ENCODE measurements at places on chromosomes 6 and 20.

- DNase-seq, result no peak
These were observed 127.0 kb downstream of the UST start for GRCh38 chr6:148873868-148874267.

DNA sequence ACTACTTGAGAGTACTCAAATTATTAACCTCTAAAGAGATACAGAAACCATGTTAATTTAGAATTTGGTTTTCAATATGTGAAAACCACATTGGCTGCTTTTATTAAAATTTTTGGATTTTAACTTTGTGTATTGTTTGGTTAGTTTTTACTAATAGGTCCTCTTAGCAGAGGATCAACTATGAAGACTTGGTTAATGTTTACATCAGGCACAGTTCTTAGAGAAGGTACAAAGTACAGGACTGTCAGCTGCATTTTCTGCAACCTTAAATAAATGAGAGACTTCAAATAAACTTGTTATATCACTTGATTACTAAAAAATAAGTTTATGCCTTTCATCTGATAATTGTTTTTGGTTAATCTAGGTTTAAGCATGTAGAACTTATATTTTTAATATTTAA is 89.1 kb downstream of the PHF3 start:
- DNase-seq, result no peak

DNA sequence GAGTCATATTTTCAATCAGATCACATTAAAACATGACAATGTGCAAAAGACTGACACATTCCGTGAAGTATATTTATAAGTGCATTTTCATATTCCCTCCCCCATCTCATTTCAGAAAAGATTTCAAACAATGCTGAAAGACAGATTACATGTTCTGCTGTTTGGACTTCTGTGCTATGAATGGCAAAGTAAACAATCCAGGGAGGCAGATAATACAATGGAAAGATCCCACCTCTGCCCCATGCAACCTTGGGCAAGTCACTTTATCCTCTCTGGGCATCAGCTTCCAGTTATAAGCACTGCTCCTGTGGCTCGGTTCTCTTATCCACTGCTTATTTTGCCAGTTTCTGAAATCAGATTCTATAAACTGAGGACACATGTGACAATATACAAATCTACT is 110.2 kb downstream of the RCAN2 start:
- DNase-seq, result no peak

- no peak for DNase-seq
These were observed 96.6 kb downstream of the BTBD3 start for GRCh38 chr20:12014276-12014675.

DNA sequence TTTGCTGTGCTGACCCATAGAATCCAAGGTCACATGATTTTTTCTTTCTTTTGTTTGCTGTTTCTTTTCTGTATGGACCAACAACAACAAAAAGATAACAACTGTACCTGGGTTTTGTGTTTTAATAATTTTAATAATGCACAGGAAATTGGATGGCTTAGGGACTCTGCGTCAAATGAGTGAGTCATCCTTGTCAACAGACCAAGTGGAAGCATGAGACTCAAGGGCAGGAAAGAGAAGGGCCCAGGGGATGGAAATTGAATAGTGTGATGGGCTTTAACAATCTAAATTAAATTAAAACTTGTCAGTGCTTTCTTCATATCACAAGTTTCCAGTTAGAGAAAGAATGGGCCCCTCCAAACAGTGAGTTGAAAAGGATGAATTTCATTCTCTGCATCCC is 413.0 kb downstream of the PREX1 start:
- DNase-seq, result no peak

- no peak for DNase-seq
These were observed 7.2 kb downstream of the PRDM13 start for GRCh38 chr6:99613705-99614429.

GRCh38 chr20:59786801-59787537 is 146.5 kb downstream of the SYCP2 start:
- no peak for DNase-seq

GRCh38 chr6:87825821-87826221 is 123.8 kb upstream of the AKIRIN2 start:
- DNase-seq, result no peak

- DNase-seq, result no peak
These were observed 47.1 kb upstream of the TMEM181 start for GRCh38 chr6:158512809-158513208.

DNA sequence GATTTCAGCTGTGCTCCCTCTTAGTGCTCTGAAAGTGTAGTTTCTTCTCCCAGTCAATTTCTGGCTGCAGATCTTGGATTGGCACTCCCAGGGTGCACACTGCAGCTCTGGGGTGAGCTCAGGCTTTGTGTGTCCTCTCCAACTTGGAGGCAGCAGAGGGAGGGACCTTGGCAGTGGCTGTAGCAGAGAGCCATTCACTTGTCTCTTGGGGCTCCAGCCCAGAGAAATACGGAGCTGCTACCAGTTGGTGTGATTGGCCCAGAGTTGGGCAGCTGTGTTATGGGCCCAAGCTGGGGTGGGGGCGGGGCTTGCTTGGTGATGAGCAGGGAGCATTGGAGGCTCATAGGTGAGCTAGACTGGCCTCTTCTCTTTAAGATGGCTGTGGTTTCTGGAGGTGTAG is 65.9 kb downstream of the KLHL32 start:
- no peak for DNase-seq

- peak; percentile 47 for DNase-seq
These were observed 1023.3 kb downstream of the EYS start for GRCh38 chr6:64683682-64684081.

DNA sequence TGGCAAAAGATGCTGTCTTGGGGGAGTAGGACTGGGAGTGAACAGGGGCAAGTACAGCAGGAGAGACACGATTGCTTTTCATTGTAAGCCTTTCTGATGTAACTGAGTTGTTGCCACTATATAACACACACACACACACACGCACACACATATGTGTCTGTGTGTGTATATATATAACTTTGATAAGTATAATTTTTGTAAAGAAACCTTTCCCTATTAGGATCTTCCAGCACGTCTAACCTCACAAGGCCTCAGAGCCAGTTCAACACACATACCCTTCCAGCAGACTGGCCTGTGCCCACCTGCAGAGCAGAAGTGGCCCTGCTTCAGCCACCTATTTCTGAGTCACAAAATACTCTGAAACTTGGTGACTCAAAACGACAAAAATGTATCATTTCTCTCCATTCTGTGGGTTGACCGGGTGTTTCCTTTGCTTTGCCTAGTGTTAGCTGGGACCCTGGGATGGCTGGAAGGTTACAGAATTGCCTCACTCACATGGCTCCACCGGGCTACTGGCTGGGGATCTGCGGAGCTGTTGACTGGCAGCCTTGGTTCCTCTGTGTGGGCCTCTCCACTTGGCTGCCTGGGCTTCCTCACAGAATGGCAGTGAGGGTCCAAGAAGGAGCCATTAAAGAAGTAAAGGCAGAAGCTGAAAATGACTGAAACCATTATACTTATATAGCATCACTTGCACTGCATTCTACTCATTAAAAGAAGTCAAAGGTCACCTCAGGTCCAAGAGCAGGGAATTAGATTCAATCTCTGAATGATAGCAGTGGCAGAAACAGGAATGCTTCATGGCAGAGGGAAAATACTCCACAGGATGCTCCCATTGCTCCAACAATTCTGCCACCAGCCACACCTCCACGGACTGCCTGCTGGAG is 126.4 kb downstream of the BANF2 start:
- no peak for DNase-seq

DNA sequence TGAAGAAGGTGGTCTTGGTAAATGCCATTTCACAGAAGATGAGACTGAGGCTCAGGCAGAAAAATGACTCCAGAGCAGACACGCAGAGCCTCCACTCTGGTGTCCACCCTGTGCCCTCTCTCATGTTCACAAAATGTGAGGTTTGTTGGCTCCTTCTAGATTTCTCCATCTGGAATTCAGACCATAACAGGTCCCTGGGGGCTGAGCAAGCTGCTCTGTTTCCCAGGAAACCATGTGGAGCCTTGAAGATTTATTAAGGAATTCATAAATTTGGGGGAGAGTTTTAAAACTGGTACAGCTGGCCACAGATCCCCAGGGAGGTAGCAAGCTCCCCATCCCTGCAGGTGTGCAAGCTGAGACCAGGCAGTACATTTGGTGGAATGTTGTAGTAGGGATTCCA is 38.8 kb upstream of the SIRPA start:
- DNase-seq, result no peak

GRCh38 chr6:13299918-13300317 is 28.4 kb downstream of the TBC1D7 start:
- no peak for DNase-seq

- DNase-seq, result no peak
These were observed 427.4 kb downstream of the UTRN start for GRCh38 chr6:144712541-144712940.

DNA sequence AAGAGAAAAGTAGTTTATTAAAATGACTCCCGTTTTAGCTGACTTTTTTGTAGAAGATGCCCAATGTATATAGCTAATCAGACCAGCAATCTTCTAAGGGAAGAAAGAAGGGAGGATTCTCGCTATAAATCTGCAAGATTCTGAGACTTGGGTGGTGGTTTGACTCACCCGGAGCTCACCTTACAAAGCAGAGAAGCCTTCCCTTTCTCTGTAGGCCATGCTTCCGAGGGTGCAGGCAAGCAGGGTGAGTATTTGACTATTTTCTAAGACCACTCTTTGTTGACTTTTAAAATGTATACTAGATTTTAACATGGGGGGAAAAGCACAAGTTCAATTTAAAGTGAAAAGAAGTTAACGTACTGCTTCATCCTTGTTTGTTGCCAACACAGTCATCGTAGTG is 2.7 kb downstream of the OLIG3 start:
- DNase-seq, result no peak

DNA sequence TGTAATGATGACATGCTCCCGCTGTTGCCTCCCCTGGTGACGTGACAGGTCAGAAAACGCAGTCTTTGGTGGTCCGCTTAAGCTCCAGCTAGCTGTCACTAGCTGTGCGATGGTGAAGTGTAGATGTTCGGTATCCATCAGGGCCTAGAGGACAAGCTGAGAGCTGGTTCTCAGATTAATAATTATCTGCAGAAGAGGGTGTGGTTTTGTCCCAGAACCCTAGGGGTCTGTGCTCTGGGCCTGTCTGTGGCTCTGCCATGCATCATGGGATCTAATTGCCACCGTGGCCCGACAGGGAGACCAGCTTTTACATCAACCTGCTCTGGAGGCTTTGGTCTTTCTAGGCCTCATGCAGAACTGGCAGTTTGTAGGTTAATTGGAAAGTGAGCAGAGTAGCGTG is 34.1 kb downstream of the ERMARD start:
- no peak for DNase-seq

DNA sequence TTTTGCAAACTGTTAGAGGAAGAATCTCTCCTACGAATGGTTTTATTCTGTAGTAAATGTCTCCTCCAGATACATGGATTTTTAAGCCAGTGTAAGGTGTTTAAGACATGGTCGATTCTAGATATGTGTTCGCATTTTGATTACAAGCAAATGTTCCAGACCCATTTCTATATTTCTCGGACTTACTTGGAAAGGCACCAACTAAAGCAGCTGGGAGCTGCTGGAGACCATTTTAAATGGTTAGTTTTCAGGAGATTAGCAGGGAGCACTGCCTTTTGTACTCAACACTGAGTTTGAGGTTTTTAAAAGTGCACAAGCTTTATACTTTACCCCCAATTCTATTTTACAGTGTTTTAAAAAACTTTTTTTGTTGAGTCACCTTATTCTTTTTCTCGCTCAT is 857.0 kb downstream of the KIF16B start:
- no peak for DNase-seq

GRCh38 chr20:53491462-53491861 is 102.2 kb downstream of the ZNF217 start:
- DNase-seq, result no peak

DNA sequence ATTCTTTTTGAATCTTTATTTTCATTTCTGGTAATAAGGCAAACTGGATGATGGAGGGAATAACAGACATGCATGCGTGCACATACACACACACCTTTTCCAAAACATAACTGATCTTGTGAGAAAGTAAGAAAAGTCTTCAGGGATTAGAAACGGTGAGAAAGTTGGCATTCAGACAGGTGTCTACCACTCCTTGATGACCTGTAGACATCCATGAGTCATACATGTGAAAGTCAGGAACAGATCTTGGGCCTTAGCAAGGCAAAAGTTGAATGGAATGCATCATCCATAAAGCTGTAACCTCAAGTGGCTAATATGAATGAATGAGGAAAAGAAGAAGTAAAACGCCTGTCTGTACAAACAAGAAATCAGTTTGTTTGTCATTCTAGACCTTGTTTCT is 97.3 kb downstream of the GRIK2 start:
- DNase-seq, result no peak

GRCh38 chr6:69866770-69867638 is 648 bp downstream of the COL19A1 start:
- no peak for DNase-seq

GRCh38 chr20:57440678-57441509 is 49.7 kb downstream of the RBM38 start:
- DNase-seq, result no peak

GRCh38 chr6:75285283-75285639 is 669 bp upstream of the TMEM30A start:
- DNase-seq, result no peak

DNA sequence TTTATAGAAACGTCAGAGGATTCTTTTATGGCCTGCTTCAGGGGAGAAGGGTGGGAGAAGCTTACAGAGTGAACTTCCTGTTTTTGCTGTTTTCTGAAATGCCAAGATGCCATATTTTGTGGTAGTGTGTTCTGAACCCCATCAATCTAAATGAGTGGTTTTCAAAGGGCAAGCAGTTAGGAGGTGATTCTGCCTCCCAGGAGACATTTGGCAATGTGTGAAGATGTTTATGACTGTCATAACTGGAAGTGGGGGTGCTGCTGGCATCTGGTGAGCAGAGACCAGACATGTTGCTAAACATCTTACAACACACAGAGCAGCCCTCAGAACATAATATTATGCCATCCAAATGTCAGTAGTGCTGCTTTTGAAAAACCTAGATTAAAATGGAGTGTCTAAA is 6.0 kb upstream of the PRL start:
- DNase-seq, result no peak

- no peak for DNase-seq
These were observed 59.7 kb downstream of the PHACTR1 start for GRCh38 chr6:12776291-12776690.

GRCh38 chr6:79413562-79414002 is 123.6 kb downstream of the LCA5 start:
- peak; percentile 45 for DNase-seq

- DNase-seq, result no peak
These were observed 141.5 kb upstream of the PDE7B start for GRCh38 chr6:135710042-135710441.

- no peak for DNase-seq
These were observed 268.2 kb downstream of the CDC5L start for GRCh38 chr6:44655412-44656342.

DNA sequence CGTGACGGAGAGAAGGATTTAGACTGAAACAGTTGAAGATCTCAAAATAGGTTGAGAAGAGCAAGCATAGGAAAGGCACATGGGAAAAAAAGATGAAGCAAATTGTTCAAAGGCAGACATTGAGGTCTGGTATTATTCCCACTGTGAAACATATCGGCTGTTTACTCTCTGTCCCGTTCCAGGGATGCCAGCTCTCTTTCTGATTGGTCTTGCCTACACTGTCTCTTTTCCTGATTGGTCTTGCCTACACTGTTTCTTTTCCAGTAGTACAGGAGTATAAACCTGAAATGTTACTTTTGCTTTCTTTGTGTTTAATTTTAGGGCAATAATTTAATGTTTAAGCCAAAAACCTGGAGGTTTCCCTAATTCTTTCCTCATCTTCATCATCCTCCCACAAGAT is 226.5 kb upstream of the MCHR2 start:
- DNase-seq, result no peak

GRCh38 chr6:148460876-148461646 is 118.4 kb downstream of the SASH1 start:
- no peak for DNase-seq

- no peak for DNase-seq
These were observed 40.7 kb upstream of the SLC2A12 start for GRCh38 chr6:134093007-134093573.

- no peak for DNase-seq
These were observed 97.8 kb downstream of the PLEKHG1 start for GRCh38 chr6:150697515-150697914.
